Islet precursor cell (in vitro differentiated cells): ENCODE measurements at places on chromosomes 12 and 14.

- DNase-seq = no peak
Observed at GRCh38 chr14:54322701-54323337, 74.0 kb upstream of the CDKN3 start.

DNA sequence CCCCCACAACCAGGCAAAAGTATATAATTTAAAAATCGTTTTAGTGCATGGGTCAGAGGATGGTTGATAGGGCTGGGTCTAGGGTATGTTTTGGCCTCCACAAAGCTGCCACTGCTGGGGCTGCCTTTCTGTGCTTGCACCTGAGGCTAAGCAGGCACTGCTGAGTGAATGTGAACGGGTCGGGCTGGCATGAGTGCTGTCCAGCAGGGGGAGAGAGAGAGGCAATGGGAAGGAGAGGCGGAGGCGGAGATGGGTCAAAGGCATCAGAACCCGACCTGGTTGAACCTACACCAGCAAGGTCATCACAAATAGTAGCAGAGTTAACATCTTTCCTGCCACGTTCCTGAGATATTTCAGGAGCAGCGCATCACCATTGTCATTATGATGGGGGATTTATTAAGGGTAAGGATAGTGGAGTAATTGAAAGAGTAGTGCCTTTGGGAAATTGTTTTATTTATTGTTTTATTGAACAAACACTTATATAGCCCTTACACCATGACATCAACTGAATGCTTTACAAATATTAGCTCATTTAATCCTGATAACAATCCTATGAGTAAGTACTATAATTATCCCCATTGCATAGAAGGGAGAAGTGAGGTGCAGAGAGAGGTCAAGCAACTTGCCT, 5.8 kb upstream of the NRXN3 start:
- peak; percentile 81 for DNase-seq

- no peak for DNase-seq
Observed at GRCh38 chr12:83408146-83408545, 721.4 kb downstream of the TMTC2 start.

GRCh38 chr14:98114122-98114895, 1157.7 kb downstream of the BCL11B start:
- no peak for DNase-seq

DNA sequence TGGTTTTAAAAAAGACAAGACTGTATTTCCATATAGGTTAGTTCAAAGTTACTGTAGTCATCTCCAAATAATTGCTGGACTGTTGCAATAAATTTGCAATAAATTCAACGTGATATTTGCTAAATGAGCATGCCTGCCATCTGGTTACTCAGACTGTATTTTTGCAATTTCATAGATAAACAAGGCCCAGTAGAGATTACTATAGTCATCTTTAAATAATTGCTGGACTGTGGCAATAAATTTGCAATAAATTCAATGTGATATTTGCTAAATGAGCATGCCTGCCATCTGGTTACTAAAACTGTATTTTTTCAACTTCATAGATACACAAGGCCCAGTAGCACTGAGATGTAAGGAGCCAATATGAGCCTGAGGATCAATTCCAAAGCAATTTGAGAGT, 5.6 kb downstream of the NTN4 start:
- no peak for DNase-seq

- no peak for DNase-seq
Observed at GRCh38 chr14:88934351-88934806, 109.9 kb downstream of the TTC8 start.

- DNase-seq = peak; percentile 81
Observed at GRCh38 chr12:45914090-45914489, 76.3 kb downstream of the SCAF11 start.

GRCh38 chr12:68170726-68171125, 11.2 kb upstream of the IFNG start:
- DNase-seq = no peak
